Left ventricle myocardium inferior (tissue), 1 donor: ENCODE measurements at places on chromosomes 2 and 18. TPM values are rescaled to one million over a fixed set of nuclear protein-coding genes. Genes with fewer than 3 reads are reported as not detected.

Gene INPP4A
- 20.8 TPM for total RNA-seq

Gene IL18RAP
- total RNA-seq, result 0.30 TPM

Gene PLCL1
- total RNA-seq, result 78.6 TPM

Gene SIX3
- not detected for total RNA-seq

DNA sequence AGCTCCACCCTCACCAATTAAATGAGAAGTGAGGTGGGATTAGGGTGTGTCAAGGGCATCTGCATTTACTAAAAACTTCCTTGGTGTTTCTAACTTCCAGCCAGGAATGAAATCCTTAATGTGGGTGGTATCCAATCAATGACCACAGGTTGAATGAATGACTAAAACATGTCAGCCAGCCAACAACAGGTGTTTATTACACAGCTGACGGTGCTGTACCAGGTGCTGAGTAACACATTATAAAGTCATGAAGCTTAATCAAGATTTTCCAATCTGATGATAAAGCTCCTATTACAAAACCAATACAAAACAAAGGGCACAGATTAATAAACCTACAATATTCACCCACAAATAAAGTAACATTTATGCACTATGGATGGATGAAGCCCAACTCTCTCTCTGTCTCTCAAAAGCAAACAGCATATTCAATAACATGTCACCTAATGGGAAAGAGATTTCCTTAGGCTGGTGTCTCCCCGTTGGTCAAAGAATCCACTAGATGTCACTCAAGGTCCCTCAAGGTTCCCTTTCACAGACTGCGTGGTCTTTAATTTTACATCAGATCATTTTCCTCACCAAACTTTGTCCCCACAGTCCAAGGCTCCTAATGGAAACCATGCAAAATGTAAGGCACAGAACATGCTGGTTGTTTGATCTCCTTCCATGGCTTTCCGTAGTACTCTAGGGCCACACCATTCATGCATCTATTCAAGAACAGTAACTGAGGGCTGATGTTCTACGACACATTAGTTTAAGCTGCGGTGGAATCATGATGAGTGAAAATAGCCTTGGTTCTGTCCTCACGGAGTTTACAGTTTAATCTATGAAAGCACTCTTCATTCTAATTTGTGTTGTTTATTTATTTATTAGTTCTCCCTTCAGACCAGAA is 6.4 kb upstream of the PTPN4 start:
- DNase-seq, result no peak
- peaks cover 11% of the 10 kb centered on the region for H3K4me1 ChIP-seq
- H3K27me3 ChIP-seq, result no peaks in the 10 kb centered on the region
- H3K4me3 ChIP-seq, result no peak overlapping the region
- H3K36me3 ChIP-seq, result no peaks in the 10 kb centered on the region

GRCh38 chr2:65430603-65431420 is 1.6 kb downstream of the SPRED2 start:
- no peaks in the 10 kb centered on the region for H3K27me3 ChIP-seq
- peaks cover 71% of the 10 kb centered on the region for H3K4me1 ChIP-seq
- peak overlapping the region; percentile 95 for H3K27ac ChIP-seq
- peak; percentile 56 for DNase-seq
- H3K4me3 ChIP-seq, result peak overlapping the region; percentile 97

DNA sequence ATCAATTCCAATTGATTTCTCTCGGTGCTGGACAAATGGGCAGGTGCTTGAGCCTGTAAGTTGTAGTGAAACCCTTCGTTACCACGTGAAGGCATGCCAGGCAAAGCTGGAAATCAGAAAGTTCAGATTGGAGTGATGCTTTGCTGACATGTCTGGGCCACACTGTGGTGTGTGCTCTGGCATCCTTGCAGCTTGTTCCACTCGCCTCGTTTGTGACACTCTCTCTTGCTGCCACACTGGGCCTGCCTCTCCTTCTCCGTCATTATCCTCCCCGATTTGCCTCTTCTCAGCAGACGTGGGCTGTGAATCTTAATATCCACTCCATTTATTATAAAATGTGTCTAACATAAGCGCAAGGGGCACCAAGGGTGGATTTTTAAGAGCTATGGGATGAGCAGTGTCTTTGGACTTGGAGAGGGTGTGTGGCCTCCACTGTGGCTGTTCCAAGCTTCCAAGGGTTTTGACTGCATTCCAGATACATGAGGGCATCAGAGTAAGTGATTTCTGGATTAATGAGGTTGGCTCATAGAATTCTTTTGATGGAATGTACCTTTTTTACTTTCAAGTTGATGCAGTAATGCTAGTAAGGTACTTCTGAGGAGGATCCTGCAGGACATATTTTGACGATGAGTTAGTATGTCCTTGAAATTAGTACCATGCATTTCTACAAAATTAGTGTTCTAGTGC is 238.8 kb downstream of the TPGS2 start:
- no peak overlapping the region for H3K4me3 ChIP-seq
- DNase-seq, result no peak
- H3K36me3 ChIP-seq, result no peaks in the 10 kb centered on the region
- H3K27me3 ChIP-seq, result no peaks in the 10 kb centered on the region
- no peak overlapping the region for H3K27ac ChIP-seq
